Breast epithelium (tissue), 4 donors: ENCODE measurements at places on chromosomes 13 and 19.

- DNase-seq: no peak
Observed at GRCh38 chr13:40943073-40943472, 76.0 kb downstream of the ELF1 start.

GRCh38 chr19:35403116-35403760 is 32.4 kb downstream of the GPR42 start:
- DNase-seq: no peak

DNA sequence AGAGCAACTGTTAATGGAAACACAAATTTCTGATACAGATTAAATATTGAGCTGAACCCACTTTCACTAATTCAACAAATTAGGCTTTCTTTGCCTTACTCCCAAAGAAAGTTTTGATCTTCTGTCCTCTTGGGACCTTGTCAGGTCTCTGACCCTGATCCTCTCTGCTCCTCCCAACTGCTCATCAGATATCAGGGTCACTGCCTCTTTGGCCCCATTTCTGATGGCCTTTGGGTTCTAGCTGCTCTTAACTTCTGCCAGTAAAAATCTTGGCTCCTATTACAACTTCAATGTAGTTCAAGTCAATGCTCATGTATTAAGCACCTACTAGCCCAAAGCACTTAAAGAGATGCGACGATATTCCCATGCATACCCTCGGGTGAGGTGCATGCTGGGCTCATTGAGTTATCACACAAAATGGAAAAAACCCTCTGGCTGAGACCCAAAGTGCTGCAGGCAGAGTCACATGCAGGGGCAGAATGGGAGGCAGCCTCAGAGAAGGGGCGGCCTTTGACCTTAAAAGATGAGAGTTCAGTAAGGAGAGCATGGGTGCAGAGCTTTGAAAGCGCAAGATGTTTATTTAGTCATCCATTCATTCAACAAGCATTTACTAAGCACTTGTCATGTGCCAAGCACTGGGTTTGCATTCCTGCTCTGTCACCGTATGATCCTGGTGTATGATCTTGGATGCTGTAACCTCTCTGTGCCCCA is 183.4 kb downstream of the USP12 start:
- DNase-seq: no peak

DNA sequence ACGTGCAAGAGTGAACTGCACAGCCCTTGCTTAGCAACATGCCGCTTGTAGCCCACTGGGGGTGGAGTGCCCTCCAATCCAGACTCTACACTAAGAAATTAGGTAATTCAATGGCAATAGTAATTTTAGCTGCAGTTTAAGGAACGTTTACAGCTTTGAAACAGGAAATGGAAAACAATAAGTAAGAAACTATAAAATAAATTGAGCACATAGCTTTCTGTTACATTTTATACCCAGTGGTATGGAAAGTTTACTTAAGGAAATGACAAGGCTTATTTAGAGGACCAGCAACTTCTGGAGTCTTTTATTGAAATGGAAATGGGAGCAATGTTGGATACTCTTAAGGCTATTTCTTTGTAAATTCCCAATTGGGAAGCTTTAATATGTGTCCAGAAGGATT is 373.2 kb downstream of the KCNRG start:
- no peak for DNase-seq

DNA sequence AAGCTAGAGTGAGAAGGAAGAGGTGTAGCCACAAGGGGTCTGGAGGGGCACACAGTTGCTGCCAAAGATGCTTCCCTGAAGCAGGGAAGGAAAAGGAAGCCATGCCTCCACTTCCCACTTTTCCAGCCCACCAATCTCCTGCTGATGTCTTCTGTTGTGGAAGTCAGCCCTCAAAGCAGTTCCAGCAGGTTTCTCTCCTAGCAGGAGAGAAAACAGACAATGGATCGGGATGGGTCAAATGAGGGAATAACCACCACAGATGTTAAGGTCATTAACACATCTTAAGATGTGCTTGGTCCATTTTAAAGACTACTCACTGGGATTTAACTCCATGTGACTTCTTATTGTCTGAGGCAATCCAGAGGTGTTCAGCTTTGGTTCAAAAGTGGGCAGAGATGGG is 284.1 kb upstream of the SOX21 start:
- DNase-seq: no peak

DNA sequence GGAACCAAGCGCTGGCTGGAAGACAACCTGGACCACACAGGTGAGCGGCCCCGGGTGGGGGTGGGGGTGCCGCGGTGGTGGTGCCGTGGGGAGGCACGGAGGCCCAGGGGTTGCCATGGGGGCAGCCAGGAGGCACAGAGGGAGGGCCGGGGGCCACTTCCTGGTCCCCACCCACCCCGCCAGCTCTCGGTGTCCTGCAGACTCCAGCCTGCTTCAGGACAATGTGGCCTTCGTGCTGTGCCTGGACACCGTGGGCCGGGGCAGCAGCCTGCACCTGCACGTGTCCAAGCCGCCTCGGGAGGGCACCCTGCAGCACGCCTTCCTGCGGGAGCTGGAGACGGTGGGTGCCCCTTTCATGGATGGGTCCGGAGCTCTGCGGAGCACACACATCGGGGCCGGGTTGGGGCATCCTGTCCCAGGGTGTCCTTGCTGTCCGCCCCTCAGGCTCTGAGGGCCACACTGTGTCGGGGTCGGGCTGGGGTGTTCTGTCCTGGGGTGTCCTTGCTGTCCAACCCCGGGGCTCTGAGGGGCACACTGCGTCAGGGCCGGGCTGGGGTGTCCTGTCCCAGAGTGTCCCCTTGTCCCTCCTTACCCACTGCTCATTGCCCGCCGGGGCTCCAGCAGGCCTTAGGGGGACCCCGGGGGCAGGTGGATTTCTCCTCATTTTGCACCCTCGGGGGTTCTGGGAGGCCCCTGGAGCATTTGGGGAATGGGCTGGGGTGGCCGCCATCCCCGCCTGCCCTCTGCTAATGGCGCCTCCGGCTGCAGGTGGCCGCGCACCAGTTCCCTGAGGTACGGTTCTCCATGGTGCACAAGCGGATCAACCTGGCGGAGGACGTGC is 18.3 kb downstream of the NCLN start:
- DNase-seq: no peak

- DNase-seq: no peak
Observed at GRCh38 chr19:5142725-5143097, 173.8 kb downstream of the KDM4B start.

DNA sequence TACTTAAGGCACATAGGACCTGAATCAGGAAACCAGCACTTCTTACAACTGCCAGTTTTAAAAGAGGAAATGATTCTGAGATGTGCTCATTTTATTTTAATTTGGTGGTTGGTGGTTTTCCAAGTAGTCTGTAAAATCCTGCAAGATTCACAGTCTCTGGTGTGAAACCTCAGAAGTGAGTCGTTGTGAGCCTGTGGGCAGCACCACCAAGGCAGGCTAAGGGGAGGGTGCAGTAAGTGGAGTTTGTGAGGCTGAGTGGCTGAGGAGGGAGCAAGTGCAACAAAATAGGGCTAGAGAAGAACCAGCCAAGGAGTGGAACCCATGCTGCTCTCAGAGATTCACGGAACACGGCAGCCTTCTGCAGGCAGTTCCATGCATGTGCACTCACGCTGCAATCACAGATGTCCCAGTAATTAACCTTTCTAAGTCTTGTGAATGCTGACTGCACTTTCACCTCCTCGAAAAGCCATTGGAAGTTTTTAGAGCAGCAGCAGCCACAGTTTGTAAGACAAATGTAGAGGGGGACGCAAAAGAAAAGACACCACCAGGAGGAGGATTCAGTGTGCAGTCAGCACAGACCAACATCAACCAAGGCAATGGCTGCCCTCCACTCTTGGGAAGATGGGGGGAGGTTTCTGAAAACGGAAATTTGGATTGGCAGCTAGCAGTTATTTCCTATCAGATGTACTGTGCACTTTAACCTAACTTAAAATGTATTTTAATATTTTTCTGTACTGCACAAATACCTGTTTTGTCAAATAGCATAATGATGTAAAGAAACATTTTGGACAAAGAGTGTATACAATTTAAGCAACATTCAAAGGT is 44.9 kb downstream of the ESD start:
- no peak for DNase-seq

GRCh38 chr13:90217275-90217674 is 1130.2 kb upstream of the MIR17HG start:
- no peak for DNase-seq

GRCh38 chr13:91017031-91017668 is 330.3 kb upstream of the MIR17HG start:
- DNase-seq: no peak

- DNase-seq: no peak
Observed at GRCh38 chr19:2251106-2252054, 2.3 kb downstream of the AMH start.

DNA sequence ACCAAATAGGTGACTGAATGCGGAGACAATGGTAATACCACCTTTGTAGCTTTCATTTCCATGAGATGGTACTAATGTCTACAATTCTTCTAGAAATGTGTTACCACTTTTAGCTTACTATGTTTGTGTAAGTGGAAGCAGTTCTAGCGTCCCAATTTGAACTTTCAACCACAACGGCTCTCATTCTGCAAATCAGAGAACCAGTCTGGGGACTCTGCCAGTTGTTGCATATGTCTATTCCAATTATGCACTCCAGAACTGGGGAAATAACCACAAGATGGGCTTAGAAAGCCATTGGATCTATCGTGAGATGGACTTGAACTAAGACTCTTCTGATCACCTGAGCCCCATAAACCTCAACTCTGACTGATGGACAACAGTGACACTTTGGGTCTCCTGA is 862.3 kb downstream of the SLITRK1 start:
- no peak for DNase-seq

GRCh38 chr13:23758798-23759527 is 130.2 kb downstream of the MIPEP start:
- DNase-seq: no peak

- DNase-seq: no peak
Observed at GRCh38 chr19:1774989-1775772, 21.9 kb downstream of the ONECUT3 start.

- no peak for DNase-seq
Observed at GRCh38 chr13:72125561-72125960, 258.6 kb upstream of the DACH1 start.

GRCh38 chr19:55189403-55189835 is 9.3 kb upstream of the SYT5 start:
- no peak for DNase-seq

GRCh38 chr13:28438067-28438466 is 56.9 kb downstream of the FLT1 start:
- DNase-seq: no peak

- DNase-seq: no peak
Observed at GRCh38 chr13:66312312-66313087, 917.6 kb downstream of the PCDH9 start.

GRCh38 chr19:18452386-18452785 is 14.5 kb upstream of the ISYNA1 start:
- DNase-seq: no peak

- DNase-seq: no peak
Observed at GRCh38 chr13:21567714-21568113, 36.3 kb downstream of the MICU2 start.

- DNase-seq: no peak
Observed at GRCh38 chr19:12800466-12800770, 1.2 kb downstream of the PRDX2 start.

- no peak for DNase-seq
Observed at GRCh38 chr13:100298116-100298681, 209.3 kb downstream of the PCCA start.

- no peak for DNase-seq
Observed at GRCh38 chr19:4012975-4013634, 5.6 kb downstream of the PIAS4 start.

DNA sequence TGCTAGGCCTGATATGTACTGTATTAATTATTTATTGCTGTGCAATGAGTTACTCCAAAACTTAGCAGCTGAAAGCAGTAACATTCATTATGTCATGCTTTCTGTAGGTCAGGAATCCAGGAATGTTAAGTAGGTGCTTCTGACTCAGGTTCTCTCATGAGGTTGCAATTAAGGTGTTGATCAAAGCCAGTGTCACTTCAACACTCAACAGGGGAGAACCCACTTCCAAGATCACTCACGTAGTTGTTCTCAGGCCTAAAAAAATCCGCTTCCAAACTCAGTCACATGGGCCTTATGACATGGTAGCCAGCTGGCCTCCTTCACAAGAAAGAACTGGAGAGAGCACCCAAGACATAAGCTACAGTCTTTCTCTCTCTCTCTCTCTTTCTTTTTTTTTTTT is 211.1 kb upstream of the NBEA start:
- no peak for DNase-seq

DNA sequence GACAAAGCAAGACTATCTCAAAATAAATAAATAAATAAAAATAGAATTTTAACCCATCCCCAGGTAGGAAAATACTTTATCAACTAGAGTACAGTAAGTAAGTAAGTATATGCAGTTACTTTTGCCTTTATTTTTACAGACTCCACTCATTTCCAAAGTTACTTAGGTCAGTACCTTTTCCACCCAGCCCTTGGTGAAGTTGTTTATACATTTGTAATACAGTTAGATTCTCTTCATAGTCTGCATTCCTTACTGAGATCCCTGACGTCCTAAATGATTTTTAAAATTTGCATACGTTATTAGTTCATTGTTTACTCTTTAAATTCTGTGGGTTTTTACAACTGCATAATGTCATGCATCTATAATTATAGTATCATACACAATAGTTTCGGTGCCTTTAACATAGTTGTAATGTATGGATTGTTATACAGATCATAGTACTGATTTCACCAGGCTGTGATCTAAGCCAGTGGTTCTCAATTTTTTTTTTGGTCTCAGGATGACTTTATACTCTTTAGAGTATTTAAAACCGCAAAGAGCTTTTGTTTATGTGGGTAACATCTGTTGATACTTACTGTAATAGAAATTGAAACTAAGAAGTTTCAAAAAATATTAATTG is 10.4 kb downstream of the SETDB2 start:
- DNase-seq: no peak

DNA sequence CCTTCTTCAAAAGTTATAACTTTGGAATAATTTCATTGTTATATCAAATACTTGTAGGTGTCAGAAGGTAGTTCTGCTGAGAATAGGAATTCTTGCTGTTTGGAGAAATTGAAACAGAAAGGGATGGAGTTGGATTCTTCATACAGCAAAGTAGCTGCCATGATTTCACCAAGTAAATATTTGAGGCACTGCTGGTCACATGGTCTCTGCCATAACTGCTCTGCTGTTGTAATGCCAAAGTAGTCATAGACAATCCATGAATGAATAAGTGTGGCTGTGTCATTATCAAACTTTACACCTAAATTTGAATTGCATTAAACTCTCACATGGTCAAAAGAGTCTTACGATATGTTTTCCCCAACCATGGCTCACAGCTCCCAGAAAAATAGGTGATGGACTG is 308.6 kb downstream of the GPC6 start:
- DNase-seq: no peak

GRCh38 chr19:46197314-46198070 is 32.0 kb upstream of the IGFL1 start:
- DNase-seq: no peak

- DNase-seq: no peak
Observed at GRCh38 chr19:55336101-55336500, 3.6 kb upstream of the KMT5C start.
